ENCODE measurements at places on chromosomes 13 and 19.

GRCh38 chr13:37070145-37070695 lies 10.7 kb upstream of the SUPT20H start:
- no peak for DNase-seq

- no peak for DNase-seq
Observed at GRCh38 chr13:99421271-99421670, 80.0 kb upstream of the TM9SF2 start.

GRCh38 chr13:61183670-61184069 lies 232.0 kb downstream of the PCDH20 start:
- DNase-seq: no peak

DNA sequence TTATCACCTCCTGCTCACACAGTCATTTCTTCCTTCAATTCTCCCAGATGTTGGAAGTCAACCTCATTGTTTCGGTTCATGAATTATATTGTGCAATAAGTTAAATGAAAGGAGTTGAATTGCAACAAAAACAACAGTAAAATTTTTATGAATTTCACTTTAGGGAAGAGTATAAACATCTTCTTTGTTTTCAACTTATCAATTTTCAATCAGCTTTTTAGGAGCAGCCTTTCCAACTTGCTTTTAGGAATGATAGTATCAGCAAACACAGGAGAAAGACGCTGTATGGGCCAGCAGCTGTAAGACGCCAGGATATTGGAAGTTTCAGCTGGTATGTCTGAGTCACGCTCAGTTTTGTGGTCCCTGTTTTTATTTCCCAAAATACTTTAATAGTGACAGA lies 132.5 kb upstream of the ARGLU1 start:
- DNase-seq: no peak

- no peak for DNase-seq
Observed at GRCh38 chr13:91539286-91540157, 141.1 kb downstream of the GPC5 start.

GRCh38 chr19:58543826-58544590 lies at the start of gene TRIM28:
TSS of gene TRIM28 (plus strand) at chr19:58544064. CDS start at chr19:58544758, 694 bp downstream.
- peak; percentile 100 for DNase-seq

- DNase-seq: peak; percentile 64
Observed at GRCh38 chr19:19540715-19541515, 2.9 kb downstream of the CILP2 start.

DNA sequence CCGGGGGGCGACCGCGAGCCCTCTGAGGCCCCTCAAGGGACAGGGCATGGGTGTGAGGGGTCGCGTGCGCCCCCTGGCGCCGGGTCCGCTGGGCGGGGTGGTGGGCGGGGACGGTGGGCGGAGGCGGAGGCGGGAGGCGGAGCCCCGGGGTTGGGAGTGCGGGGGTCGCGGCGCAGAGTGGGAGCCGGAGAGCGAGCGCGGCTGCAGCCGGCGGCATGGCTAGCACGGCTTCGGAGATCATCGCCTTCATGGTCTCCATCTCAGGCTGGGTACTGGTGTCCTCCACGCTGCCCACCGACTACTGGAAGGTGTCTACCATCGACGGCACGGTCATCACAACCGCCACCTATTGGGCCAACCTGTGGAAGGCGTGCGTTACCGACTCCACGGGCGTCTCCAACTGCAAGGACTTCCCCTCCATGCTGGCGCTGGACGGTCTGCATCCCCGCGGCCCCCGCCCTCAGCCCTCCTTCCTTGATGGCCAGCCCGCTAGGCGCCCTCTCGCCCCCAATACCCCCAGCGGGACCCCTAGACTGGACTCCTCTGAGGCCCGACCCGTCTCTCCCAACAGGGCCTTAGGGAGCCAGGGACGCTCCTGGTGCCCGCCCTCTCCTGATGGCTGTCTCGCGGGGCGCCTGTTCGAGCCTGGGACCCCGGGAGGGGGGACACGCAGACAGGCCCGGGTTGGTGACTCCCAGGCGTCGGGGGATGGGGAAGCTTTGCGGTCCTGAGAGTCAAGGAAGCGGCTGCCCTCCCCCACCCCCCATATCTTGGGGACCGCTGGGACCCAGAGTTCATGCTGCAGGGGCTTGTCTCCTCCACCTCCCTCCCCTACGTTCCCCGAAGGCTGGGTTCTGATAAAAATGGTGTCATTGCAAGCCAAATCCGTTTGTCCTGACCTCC lies at the start of gene CLDN10:
Gene CLDN10 (plus strand): TSS at position 182 of the 903 bp plus-strand sequence. CDS start 34 bp downstream, at position 216.
- no peak for DNase-seq

DNA sequence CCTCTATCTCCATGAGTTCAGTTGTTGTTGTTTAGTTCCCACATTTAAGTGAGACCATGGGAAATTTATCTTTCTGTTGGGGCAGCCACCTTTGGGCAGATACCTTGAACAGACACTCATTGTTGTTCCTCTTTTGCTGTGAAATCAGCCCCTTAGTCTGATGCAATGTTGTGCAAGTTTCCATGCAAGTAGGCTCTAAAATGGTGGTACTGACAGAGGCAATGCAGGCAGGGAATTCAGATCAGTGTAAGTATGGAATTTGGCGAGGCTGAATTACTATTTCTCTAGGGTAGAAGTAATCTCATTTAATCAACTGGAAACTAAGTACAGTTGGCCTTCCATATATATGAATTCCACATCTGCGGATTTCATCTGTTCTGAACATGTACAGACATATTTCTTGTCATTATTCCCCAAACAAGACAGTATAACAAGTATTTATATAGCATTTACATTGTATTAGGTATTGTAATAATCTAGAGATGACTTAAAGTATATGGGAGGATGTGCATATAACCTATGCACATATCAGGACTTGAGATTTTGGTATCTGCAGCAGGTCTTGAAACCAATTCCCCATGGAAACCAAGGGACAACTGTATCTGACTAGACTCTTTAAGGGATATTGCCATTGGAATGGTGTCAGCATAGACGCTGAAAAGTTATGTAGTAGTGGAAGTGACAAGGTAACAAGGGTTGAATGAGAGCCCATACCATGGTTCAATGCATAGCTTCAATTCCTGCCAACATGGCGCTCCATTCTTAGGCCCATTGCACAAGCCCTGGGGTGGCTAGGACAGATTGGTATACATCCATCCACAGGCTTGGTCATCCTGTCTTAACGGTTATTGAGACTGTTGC lies 281.5 kb upstream of the HTR2A start:
- DNase-seq: no peak

DNA sequence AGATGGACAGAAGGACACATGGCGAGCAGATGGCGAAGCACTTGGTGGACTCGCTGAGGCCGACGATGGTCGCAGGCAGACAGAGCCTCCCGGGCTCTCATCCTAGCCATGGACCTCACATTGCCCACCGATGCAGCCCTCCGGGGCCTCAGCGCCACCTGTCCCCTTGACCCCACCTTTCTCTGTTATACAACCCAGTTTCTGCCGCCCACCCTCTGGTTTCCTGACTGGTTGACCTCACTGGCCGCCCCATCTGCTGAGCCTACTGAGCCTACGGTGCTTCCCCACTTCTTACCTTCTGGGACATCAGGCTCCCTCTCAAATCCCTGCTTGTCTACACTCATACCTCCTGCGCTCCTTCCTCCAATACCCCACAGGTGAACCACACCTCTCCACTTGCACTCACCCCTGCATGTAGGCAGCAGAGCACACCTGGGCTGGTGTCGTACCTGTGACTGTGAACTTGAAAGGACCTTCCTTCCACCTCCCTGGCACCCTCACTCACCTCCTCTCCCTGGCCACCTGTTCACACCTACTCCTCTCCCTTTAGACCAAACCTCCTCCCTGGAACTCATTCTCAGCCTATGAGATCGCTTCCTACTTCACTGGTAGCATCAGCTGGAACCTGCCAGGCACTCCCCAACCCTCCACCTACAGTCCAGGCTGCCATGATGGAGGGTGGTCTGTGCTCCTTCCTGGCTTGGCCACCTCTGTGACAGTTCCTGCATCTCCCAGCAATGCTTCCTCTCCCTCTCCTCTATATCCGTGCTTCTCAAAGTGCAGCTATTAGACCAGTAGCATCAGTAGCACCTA lies 36.1 kb downstream of the HPN start:
- DNase-seq: no peak

- no peak for DNase-seq
Observed at GRCh38 chr13:22468824-22469223, 712.0 kb upstream of the SGCG start.

GRCh38 chr19:51091126-51091525 lies 8.4 kb upstream of the KLK14 start:
- DNase-seq: no peak

GRCh38 chr13:33263484-33263883 lies 22.1 kb downstream of the STARD13 start:
- no peak for DNase-seq

- no peak for DNase-seq
Observed at GRCh38 chr19:33050110-33050509, 14.6 kb downstream of the RHPN2 start.

DNA sequence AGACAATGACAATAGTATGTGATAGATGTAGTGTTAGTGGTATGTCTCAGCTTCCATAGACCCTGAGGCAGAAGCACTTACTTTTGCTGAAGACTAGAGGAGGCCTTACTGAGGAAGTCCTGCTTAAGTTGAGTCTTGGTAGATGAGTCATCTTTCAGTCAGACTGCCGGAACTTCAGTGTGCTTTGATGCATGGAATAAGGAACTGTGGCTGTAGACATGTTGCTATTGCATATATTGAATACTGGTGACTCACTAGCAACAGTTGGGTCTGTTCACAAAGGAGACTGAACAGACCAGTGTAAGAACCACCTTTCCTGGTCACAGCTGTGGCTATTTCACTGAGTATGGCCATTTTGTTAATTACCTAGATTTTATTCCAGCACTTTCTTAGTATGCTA lies 1000.6 kb downstream of the OLFM4 start:
- no peak for DNase-seq

DNA sequence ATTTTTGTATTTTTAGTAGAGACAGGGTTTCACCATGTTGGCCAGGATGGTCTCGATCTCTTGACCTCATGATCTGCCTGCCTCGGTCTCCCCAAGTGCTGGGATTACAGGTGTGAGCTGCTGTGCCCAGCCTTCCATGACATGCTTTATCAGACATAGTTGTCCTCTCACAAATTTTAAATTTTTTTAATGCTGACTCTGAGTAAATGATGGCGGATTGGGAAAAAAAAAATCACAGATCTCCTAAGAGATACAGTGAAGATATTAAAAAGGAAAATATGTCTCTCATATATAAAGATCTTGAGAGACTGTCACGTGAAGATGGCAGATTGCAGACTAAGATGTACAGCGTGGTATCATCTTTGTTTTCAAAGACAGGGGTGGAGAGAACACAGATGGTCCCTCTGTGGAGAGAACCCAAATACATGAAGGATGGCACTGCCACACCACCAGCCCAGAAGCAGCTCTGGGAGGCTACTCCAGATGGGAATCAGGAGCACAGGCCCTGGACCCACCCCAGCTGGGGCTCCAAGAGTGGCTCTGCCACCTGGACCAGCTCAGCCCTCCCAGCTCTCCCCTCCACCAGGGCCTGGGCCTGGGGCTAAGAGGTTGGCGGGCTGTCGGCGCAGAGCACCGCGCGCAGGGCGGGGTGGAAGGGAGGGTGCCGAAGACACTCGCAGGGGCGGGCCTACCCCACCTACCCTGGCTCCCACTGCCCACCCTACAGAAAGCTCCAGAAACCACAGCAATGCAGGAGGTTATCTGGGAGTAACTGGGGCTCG lies 20.0 kb upstream of the CCNP start:
- no peak for DNase-seq

GRCh38 chr13:100148422-100148821 lies 59.5 kb downstream of the PCCA start:
- DNase-seq: no peak

- DNase-seq: no peak
Observed at GRCh38 chr19:19371059-19371458, 34.4 kb upstream of the GATAD2A start.

GRCh38 chr19:31330761-31331160 lies 18.5 kb downstream of the TSHZ3 start:
- DNase-seq: no peak

- DNase-seq: no peak
Observed at GRCh38 chr19:33438987-33439781, 65.7 kb downstream of the CEBPG start.

- peak; percentile 36 for DNase-seq
Observed at GRCh38 chr19:19866611-19867248, 1.0 kb downstream of the ZNF253 start.

- no peak for DNase-seq
Observed at GRCh38 chr13:71118779-71119364, 748.1 kb downstream of the DACH1 start.

- DNase-seq: no peak
Observed at GRCh38 chr13:113342820-113343691, 20.9 kb downstream of the GRTP1 start.

DNA sequence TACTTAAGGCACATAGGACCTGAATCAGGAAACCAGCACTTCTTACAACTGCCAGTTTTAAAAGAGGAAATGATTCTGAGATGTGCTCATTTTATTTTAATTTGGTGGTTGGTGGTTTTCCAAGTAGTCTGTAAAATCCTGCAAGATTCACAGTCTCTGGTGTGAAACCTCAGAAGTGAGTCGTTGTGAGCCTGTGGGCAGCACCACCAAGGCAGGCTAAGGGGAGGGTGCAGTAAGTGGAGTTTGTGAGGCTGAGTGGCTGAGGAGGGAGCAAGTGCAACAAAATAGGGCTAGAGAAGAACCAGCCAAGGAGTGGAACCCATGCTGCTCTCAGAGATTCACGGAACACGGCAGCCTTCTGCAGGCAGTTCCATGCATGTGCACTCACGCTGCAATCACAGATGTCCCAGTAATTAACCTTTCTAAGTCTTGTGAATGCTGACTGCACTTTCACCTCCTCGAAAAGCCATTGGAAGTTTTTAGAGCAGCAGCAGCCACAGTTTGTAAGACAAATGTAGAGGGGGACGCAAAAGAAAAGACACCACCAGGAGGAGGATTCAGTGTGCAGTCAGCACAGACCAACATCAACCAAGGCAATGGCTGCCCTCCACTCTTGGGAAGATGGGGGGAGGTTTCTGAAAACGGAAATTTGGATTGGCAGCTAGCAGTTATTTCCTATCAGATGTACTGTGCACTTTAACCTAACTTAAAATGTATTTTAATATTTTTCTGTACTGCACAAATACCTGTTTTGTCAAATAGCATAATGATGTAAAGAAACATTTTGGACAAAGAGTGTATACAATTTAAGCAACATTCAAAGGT lies 44.9 kb downstream of the ESD start:
- DNase-seq: peak; percentile 71

DNA sequence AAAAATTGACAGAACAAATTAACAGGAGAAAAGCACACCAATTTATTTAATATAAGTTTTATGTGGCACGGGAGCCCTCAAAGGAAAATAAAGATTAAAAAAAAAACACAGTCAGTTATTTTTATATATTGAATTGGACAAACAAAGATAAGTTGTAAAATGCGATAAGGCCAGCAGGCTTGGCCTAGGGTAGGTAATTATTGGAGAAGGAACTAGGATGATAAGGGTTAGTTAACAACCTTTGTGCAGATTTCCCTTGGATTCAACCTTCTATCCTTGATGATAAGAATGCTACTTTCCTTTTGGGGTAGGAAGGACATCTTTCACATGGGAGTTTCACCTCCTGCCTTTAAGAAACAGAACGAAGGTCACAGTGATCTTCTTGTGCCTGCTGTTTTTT lies 252.8 kb downstream of the SHISA2 start:
- no peak for DNase-seq

GRCh38 chr19:45960595-45961235 lies 12.9 kb downstream of the NOVA2 start:
- no peak for DNase-seq
